ENCODE measurements at places on chromosomes 6 and 20.

DNA sequence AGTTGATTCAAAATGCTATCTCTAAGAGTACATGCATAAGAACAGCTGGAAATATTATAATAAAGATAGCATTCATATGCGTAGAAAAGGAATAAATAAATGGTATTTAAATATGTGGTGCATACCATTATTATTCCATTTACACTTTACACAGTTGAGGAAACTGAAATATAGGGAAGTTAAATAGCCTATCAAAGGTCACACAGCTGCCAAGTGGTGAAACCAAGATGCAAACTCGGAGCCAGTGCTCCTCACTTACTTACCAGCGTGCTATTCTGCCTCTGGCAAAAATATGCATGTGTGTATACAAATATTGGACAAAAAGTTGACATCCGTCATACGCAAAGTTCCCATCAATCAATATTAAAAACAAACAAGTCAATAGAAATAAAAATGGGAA lies 22.3 kb upstream of the ANKEF1 start:
- DNase-seq, result no peak

- DNase-seq, result no peak
Observed at GRCh38 chr20:38313676-38314075, 9.7 kb downstream of the BPI start.

DNA sequence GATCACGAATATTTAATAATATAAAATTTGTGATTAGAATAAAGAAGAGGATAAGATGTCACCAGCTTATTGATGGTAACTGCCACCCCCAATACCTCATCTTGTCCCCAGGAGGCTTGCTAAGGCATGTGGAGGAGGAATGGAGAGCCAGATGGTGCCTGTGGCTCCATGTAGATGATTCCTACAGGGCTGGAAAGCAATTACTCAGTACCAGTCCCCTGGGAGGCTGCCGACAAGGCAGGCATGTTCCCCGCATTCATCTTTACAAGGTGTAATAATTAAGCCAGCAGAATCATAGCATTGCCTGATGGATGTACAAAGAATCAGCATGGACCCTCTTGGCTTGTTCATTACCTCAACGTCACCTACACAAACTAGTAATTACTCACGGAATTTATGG lies 155.3 kb downstream of the PLCB1 start:
- no peak for DNase-seq

DNA sequence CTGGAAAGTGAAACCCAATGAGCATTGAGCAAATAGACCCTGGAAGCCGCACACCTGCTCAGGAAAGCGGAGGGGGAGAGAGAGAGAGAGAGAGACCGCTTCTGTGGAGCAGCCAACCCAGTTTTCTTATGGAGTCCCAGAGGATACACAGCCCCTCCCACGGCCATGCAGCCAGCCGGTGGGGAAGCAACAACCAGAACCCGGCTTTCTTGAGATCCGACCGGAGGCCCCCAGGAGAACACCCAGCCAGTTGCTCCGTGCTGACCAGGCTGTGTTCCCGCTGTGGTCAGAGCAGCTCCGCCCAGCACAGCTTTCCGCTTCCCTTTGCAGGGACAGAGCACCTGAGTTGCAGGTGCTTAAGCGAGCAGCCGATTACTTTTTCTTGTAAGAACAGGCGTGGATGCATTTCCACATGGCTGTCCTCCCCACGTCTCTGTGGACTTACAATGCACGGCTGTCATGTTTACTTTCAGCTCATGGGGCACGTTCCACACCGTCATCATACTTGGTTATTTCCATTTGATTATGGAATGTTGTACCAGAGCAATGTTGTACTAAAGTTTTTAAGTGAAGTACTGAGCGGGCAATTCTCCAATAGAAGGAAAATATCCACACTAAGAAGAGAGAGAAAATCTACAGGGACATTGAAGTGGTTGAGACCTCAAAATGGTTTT lies 381.9 kb downstream of the THBS2 start:
- DNase-seq, result no peak

DNA sequence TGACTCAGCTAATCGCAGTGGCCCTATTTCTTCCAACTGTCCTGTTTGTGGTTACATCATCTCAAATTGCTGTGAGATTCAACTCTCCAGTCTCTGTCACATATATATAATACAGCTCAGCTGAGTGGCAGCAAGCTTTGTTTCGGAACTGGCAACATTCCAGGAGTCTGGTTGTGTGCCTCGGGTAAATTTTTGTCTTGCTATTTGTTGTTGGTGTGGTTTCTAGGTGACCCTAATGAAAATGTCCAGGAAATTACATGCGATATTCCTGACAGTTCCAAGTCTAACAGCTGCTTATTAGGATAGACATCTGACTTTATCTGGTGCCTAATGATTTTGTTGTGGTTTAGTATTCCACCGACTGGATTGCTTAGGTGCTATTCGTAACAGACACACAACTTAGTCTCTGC lies 581.8 kb downstream of the CD109 start:
- DNase-seq, result no peak

- no peak for DNase-seq
Observed at GRCh38 chr20:5146871-5147592, 20.2 kb downstream of the CDS2 start.

DNA sequence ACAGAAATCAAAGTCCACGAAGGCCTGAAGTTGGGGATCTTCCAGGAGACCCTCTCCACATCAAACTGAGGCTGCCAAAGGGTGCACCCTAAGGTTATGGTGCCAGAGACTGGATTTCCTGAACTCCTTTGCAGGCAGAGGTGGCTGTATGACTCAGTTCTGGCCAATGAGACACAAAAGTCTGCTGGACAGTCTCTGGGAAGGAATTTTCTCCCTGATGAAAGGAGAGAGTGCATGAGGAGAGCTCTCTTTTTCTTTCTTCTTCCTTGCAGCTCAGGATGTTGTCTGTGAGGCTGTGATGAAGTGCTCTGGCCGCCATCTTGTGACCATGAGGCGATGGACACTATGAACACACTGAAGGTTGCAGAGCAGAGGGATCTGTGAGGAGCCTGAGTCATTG lies 85.2 kb downstream of the MDGA1 start:
- DNase-seq, result no peak

DNA sequence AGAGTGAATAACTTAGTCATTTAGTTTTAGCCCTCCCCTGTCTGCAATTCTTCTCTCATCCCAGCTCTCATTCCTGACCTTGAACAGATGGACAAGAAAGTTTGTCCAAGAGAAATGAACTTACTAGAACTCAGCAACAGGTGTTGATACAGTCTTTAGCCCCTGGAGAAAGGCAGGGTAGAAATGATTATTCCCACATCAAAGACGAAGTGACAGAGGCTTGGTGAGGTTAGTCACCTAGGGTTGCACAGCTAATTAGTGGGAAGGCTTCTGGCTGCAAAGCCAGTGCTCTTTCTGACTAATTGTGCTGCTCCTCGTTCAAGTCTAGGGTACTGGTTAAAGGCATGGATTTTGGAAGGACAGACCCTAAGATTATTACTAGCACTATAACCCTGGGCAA lies 4.5 kb downstream of the ZDHHC14 start:
- no peak for DNase-seq

DNA sequence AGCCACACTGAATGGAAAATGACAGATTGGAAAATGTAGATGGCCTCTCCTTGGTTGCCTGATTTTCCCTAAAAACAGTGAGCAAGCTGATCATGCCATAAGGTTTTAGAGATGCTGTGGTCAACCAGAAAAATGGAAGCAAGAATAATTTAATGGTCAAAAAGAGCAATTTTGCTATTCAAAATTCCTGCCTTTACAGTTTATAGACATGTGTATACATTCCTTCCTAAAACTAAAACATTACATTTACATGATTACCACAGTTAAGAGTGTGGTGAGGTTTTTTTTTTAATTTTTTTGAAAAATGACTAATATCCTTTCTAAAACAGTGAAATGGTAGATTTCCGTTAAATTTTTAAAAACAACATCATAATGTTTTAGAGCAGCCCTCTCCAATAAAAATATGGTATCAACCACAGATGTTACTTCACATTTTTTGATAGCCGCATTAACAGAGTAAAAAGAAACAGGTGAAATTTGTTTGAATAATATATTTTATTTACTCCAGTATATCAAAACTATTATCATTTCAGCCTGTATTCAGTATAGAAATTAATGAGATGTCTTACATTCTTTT lies 407.0 kb upstream of the SOX4 start:
- no peak for DNase-seq

DNA sequence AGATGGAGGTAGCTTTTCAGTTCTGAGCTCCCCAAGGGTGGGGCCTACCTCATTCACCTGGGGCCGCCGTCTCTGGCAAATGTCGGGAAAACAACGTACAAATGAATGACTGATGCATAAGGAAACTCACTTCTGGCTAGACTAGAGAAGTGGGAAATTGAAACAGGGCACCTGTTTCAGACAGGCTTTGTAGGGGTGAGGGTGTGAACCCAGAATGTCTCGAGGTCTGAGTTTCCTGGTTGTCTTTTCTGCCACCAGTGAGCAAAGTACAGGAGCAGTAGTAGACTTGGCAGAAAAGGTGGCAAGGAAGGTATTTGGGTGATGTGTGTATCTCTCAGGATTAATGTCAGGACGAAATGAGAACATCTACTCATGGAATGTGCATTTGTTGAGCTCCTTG lies 308.5 kb downstream of the CLIC5 start:
- DNase-seq, result no peak

GRCh38 chr6:56222499-56222898 lies 24.9 kb downstream of the COL21A1 start:
- DNase-seq, result no peak

- DNase-seq, result no peak
Observed at GRCh38 chr6:130944486-130944885, 117.3 kb downstream of the SMLR1 start.

GRCh38 chr6:53426667-53427270 lies 78.0 kb upstream of the ELOVL5 start:
- no peak for DNase-seq

- DNase-seq, result no peak
Observed at GRCh38 chr6:15322184-15322583, 76.3 kb downstream of the JARID2 start.

Measured in left renal pelvis (tissue), 4 donors.